Left renal cortex interstitium (tissue), 4 donors: ENCODE measurements at places on chromosomes 5 and 9.
A peak's percentile ranks its signal among the peaks of the same experiment; 100 is the strongest.

GRCh38 chr9:107922260-107922659 is 432.7 kb upstream of the KLF4 start:
- DNase-seq: no peak

DNA sequence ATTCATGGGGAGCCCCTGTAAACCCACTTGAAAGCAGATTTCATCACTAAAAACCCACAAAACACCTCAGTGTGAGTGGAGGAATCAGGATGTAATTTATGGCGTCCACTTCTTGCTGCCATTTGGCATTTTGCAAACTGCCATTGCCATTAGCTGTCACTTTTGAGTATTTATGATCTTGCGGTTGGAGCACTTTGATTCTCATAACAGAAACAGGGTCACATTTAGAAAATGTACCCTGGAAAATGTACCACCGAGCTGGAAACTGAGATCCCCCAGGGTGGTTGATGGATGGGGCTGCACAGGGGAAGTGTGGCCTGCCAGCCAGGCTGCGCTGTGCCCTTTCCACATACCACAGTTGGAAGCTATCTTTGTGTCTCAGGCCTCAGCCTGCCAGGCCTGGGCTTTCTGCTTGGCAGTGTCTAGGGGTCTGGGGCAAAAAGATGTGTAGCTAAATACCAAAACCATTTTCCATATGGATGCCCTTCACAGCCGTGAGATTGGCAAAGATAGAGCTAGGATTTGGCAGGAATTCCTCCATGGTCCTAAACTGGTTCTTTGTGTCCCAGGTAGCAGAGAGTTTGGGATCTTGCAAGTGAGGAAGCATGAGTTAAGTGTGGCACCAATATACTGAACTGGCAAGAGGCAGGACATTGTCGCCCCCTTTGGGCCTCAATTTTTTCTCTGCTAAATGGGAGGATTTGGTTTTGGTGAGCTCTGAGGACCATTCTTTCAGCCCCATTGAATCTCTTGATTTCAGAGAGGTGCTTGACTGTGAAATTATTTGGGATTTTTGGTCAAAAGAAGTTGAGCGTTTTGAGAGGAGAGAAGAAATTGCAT is 46.2 kb downstream of the GALNT10 start:
- DNase-seq: no peak

DNA sequence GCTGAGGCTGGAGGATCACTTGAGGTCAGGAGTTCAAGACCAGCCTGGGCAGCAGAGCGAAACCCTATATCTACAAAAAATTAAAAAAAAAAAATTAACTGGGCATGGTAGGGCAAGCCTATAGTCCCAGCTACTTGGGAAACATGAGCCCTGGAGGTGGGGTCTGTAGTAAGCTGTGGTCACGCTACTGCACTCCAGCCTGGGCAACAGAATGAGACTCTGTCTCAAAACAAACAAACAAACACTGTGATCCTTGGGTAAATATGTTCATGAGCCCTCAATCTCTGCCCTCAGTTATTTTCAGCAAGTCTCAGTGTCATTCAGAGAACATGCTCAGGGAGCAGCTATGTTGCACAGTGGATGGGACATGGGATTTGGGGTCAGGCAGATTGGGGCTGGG is 76.2 kb downstream of the PTTG1 start:
- no peak for DNase-seq

DNA sequence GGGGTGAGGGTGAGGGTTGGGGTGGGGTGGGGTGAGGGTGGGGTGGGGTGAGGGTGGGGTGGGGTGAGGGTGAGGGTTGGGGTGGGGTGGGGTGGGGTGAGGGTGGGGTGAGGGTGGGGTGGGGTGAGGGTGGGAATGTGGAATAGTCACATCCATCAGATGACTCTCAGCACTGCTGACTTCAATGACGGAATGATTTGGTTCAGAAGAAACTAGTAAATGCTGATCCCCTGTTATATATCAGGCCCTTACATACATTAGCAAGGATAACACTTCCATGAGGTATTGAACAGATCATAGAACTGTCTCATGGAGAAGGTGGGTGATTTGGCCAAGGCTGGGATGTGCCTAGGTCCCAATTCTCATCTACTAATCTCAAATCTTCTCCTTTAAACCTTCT is 24.5 kb upstream of the C5orf47 start:
- DNase-seq: no peak

- DNase-seq: no peak
These were observed 19.5 kb upstream of the ALDH1B1 start for GRCh38 chr9:38372762-38373619.

GRCh38 chr5:126516133-126516532 is 78.9 kb downstream of the ALDH7A1 start:
- no peak for DNase-seq

GRCh38 chr5:128574041-128574440 is 36.0 kb upstream of the FBN2 start:
- DNase-seq: no peak

DNA sequence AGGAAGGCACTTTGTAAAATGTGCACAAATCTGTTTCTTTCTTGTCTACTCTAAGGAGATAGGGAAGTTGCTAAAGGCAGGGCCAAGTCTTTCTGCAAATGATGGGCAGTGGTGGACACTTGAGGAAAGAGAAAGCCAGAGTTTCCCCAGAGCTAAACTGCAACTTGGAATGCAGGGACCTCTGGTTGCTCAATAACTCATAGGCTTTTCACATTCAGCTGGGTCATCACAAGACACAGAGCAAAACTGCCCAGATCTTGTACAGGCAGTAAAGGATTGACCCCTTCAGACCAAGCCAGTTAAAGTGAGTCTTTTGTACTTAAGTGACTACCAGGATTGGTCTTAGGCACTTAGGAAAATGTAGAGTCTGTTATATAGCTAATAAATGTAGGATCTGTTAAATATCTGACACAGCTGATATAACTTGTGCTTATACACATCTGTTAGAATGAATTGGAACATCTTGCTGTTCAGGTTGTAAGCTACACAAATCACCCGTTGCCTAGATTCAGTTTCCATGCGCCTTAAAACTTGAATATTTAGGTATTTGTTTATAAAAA is 13.5 kb upstream of the AGXT2 start:
- no peak for DNase-seq

DNA sequence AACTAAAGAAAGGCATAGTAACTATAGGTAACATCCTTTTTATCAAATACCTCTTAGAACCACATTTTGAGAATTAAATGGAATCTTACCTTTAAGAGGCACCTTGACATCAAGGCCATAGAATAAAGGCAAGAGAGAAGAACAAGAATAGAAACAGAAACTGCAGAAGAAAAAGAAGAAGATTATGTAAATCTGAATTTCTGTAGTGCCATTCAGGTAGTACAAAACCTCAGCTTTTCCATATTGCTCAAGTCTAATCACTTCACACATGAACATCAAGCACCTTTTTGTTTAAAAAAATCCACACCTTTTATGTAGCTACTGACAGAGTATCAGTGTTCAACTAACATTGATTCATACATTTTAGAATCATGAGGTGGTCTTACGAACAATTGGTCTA is 91.8 kb upstream of the DPYSL3 start:
- DNase-seq: no peak

- no peak for DNase-seq
These were observed 2.8 kb upstream of the CCIN start for GRCh38 chr9:36166168-36166927.

DNA sequence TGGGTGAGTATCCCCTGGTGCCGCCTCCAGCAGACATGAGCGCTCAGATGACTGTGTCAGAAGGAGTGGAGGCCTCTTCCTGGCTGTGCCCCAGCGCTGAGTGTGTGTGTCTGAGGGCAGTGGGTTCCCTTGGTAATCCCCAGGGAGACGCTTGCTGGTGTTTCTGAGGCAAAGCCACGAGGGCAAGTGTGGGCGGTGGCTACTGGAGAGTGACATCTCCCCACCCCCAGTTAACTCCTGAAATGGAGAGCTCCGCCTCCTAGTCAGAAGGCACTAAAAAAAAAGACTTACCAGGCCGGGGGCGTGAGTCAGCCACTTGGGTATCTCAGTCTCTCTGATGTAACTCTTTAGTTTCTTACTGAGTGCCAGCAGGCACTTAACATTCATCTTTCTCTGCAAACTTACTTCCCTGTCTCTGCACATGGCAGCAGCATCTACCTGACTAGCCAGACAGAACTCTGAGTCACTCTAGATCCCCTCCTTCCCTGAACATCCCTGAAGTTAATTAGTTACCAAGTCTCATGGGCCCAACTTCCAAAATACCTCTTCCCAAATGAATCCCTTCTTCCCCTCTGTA is 19.3 kb downstream of the ORM2 start:
- DNase-seq: peak; percentile 50

DNA sequence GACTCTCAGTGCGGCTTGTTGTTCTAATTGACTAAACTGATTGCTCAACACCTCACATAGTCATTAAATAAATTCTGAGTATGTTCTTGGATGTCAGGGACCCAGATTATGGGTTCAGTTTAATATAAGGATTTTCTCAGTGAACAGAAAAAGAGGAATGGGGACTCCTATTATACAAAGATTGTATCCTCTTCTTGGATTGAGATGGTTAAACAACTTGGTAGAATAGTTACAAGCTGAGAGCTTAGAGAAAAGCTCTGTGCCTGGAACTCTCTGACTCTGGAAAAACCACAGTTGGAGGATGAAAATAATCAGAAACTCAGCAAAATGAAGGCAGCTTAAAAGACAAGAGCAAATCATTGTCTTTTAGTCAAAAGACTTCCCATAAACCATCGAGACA is 30.5 kb downstream of the ANKRA2 start:
- DNase-seq: no peak

GRCh38 chr9:68653141-68653595 is 51.9 kb upstream of the PIP5K1B start:
- no peak for DNase-seq

DNA sequence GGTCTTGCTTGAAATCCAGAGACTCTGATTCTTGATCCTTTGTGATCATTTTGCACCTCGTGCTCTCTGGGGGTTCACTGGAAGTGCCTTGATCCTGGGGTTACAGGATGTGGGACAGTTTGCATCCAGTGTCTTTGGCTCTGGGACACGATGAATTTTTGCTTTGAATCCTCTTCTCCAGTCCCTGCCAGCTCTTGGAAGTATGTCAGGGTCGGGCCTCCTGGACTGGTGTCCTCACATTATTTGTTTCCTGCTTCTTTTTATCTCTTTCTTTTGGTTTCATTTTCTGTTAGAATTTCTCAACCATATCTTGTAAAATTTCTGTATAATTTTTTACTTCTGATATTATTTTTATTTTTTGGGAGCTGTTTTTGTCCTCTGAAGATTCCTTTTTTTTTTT is 34.2 kb downstream of the SECISBP2 start:
- no peak for DNase-seq

DNA sequence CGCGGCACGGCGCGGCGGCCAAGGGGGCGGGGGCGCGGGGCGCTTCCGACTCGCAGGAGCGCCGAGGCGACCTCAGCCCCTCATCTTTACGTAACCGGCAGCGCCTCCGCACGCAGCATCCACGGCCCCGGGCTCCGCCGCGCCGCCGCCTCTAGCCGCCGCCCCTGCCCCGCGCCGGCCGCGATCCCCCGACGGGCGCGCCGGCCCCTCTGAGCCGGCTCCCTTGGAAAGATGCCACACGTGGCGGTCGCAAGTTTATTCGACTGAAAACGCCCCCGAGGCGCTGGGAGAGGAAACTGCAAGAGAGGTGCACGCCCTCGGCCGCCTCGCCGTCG is 1.0 kb downstream of the KLF9 start:
- no peak for DNase-seq

DNA sequence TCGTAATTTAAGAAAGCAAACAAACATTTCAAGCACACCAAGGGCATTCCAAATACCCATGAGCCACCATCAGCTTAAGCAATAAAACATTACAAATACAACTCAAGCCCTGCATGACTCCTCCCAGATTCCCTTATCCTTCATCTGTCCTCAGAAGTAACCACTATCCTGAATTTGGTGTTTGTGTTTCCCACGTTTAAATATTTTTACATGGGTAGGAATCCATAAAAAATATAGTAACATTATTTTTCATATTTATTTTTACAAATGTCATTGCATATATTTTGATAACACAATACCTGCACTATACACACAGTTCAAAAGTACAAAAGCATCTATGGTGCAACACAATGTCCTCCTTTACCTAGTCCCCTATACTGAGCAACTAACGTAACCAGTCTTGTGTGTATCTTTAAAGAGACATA is 6.4 kb downstream of the PRKAA1 start:
- DNase-seq: no peak

GRCh38 chr9:22073349-22073748 is 64.2 kb upstream of the CDKN2B start:
- no peak for DNase-seq

DNA sequence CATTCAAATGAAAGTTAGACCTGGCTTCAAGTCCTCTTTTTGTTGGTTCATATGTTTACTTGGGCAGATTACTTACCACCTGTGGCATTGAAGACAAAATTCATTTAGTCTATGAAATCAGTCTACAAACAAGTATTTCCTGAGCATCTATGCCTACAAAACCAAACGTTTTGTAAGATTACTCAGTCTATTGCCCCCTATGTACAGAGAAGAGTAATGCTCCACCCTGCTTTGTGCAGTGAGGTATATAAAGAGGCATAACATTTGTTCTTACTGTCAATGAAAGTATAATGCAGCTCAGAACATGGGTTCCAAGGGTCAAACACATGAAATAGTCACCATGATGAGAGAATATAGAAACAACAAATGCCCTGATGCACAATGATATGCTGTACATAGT is 580.7 kb downstream of the KIF4B start:
- DNase-seq: no peak

- DNase-seq: no peak
These were observed 789.4 kb downstream of the CDH12 start for GRCh38 chr5:22063717-22064116.

DNA sequence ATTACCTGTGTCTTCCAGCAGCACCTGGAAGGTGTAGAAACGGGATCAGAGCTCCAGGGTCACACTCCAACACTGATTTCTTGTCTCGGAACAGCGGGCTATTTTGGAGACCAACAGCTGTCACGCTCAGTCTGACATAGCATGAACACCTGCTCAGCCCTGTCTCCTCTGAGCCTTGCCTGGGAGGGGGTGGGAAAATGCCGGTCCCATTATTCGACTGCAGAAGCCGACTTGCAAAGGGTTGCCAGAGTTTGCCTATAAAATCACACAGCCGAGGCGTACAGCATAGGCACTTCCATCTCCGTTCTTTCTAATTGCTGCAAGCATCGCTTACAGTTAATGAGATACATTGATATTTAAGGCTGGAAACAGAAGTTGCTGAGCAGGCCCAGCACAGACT is 300.8 kb upstream of the MSX2 start:
- DNase-seq: no peak

GRCh38 chr9:19471737-19472648 is 63.2 kb downstream of the ACER2 start:
- no peak for DNase-seq
